ENCODE measurements at places on chromosomes 7 and 10. TPM values are rescaled to one million over a fixed set of nuclear protein-coding genes. Genes with fewer than 3 reads are reported as not detected.

DNA sequence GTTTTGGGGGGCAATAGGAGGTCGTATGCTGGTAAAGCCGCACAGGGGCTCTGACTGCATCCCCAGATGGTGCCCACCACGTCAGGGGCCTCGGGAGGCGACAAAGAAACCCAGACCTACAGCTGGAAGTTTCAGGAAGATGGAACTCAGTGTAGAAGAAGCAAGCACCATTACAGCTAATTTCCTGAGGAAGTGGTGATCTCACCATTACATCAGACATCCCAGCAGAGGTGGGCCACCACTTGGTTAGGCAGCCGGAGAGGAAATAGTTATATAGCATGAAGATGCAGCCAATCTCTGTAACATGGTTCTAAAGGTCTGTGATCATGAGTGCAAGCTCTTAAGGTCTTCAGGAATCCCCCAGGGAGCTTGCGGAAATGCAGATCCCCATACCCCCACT lies 127.3 kb upstream of the PCBD1 start:
- DNase-seq = no peak
- H3K27ac ChIP-seq = no peak overlapping the region
- peaks cover 4% of the 10 kb centered on the region for H3K4me1 ChIP-seq
- H3K4me3 ChIP-seq = no peak overlapping the region
- H3K27me3 ChIP-seq = peaks cover 7% of the 10 kb centered on the region

DNA sequence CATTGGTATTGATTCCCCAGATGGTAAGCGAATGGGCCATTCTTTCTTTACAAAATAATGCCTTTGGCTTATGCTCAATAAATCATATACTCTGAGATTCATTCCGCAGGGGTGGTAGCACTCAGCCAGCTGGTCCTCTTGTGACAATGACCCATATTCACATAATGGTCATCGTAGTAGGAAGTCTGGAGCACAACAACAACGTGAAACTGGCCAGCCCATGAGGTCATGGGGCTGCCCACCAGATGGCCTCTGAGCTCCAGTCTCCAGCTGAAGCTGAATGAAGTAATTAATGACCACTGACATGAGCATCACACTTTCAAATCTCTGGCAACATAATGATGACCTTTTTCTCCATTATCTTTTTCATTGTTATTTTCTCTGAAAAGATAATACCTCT lies 42.3 kb upstream of the SORCS1 start:
- no peak overlapping the region for H3K4me3 ChIP-seq
- DNase-seq = no peak
- H3K27me3 ChIP-seq = no peaks in the 10 kb centered on the region
- H3K4me1 ChIP-seq = no peaks in the 10 kb centered on the region
- no peak overlapping the region for H3K27ac ChIP-seq

GRCh38 chr7:142314281-142314680 lies 56.4 kb upstream of the PRSS58 start:
- H3K27ac ChIP-seq = no peak overlapping the region
- no peak for DNase-seq
- H3K4me1 ChIP-seq = peaks cover 12% of the 10 kb centered on the region
- H3K36me3 ChIP-seq = no peaks in the 10 kb centered on the region
- peaks cover 24% of the 10 kb centered on the region for H3K27me3 ChIP-seq

DNA sequence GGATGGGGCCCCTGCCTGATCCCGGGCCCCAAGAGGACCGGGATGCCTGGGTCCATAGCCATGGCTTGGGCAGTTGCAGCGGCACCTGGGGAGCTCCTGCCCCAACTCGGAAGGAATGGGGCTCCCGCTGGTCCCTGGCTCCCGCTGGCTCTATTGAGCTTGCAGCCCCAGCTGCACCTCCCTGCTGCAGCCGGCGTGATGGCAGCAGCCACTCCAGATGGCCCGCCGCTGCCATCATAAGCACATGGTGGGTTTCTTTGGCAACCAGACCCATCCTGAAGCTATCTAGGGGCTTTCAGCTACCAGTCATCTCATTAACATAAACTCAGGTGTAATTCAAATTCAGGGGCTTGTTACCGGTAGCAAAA lies 11.1 kb upstream of the DNMBP start:
- H3K4me3 ChIP-seq = no peak overlapping the region
- peaks cover 16% of the 10 kb centered on the region for H3K4me1 ChIP-seq
- no peak overlapping the region for H3K27ac ChIP-seq
- peaks cover 6% of the 10 kb centered on the region for H3K27me3 ChIP-seq
- no peak for DNase-seq

Gene ZPBP
- total RNA-seq = not detected

All from activated T-cell treated with anti-CD3 and anti-CD28 coated beads, Interleukin-2, amount 50 U/mL, for 72 hours (primary cell).